ENCODE measurements at places on chromosomes 6 and 20.

DNA sequence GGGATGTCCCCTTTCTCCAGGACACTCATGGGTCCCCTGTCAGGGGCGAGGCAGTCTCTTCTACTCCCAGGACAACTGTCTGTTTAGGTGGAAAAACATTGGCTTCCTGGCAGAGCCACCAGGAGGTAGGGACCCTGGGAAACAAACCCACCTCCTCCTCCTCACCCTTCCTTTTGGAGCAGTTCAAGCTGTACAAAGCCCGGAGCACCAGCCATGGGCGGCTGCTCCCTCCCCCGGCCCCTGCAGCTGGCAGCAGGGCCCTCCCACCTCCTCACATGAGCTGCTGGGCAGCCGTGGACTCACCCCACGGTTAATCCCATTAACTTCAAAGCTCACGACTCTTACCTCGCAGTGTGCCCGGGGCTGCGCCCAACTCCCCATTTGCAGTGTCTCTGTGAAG, 48.6 kb downstream of the CDH4 start:
- no peak for DNase-seq

GRCh38 chr6:70985156-70985555, 28.3 kb upstream of the B3GAT2 start:
- DNase-seq, result no peak

DNA sequence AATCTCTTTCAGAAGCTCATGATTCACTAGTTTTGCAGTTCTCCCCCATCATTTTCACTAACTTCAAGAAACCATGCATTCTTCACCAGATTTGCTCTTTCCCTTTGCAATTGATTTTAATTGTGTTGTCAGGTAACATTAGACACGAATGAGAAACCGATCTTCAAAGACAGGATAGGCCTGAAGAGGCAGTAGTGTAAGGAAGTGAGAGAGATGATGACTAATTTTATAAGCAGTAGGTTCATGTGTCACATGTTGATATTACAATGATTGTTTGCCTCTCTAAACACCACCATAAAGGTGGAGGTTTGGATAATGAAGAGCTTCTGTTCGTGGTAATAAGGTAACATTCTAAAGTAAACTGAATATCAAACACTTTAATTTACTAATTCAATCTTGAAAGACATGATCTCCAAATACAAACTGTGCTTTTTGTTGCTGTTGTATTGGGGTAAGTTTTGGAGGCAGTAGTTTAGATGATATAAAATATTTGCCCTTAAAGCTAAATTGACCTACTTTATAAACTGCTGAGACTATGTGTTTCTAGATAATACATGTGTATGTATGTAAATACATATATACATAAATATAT, 207.2 kb downstream of the PHACTR1 start:
- DNase-seq, result no peak

GRCh38 chr6:21227486-21227885, 366.1 kb upstream of the SOX4 start:
- no peak for DNase-seq

GRCh38 chr6:1792989-1793388, 183.3 kb downstream of the FOXC1 start:
- no peak for DNase-seq

- no peak for DNase-seq
These were observed 62.4 kb upstream of the QKI start for GRCh38 chr6:163352011-163352685.
